CD4-positive, alpha-beta T cell (primary cell): ENCODE measurements at places on chromosomes 1 and 21.

DNA sequence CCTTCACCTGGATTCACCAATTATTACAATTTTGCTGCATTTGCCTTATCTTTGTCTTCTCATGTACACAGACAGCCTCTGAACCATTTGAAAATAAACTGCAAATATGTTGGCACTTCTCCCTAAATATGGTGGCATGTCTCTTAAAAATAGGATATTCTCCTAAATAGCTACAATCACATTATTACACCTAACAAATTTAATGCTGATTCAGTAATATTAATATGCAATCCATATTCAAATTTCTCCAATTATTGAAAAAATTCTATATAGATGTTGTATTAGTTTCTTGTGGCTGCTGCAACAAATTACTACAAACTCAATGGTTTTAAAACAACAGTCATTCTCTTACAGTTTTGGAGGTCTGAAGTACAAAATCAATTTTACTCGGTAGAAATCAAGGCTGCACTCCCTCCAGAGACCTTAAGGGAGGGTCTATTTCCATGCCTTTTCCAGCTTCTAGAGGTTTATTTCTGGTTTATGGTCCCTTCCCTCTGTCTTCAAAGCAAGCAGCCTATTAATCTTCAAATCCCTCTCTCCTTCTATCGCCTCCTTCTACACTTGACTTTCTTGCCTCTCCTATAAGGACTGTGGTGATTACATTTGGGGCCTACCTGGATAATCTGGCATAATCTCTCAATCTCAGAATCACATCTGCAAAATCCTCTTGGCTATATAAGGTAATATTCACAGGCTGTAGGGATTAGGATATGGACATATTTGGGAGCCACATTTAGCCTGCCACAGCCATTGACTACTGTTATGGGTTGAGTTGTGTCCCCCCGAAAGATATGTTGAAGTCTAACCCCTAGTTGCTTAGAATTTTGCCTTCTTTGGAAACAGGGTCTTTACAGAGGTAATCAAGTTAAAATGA, 52.5 kb upstream of the BOLA1 start:
- DNase-seq, result no peak
- peaks cover 11% of the 10 kb centered on the region for H3K36me3 ChIP-seq
- H3K27me3 ChIP-seq, result no peaks in the 10 kb centered on the region
- no peak overlapping the region for H3K27ac ChIP-seq

DNA sequence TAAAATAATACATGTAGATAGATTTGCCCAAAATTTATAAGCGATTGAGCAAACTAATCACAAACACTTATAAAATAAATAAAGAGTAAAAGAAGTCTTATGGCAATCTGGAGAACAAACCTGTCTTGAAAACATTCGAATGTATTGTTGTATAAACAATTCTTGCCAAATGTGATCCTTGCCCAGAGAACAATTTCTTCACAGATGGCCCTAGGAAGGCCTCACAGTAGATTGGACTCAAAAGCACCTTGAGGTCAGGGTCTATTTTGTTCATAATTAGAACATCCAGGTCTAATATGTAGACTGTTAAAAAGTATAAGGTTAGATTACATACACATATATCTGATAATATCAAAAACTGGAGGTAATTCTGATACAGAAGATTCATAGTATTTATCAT, 202.4 kb downstream of the KCNT2 start:
- H3K27ac ChIP-seq, result no peak overlapping the region
- H3K4me1 ChIP-seq, result no peaks in the 10 kb centered on the region
- no peak for DNase-seq
- no peak overlapping the region for H3K4me3 ChIP-seq
- H3K36me3 ChIP-seq, result no peaks in the 10 kb centered on the region

- DNase-seq, result no peak
- H3K27ac ChIP-seq, result no peak overlapping the region
- H3K4me3 ChIP-seq, result no peak overlapping the region
These were observed 18.4 kb upstream of the RPL11 start for GRCh38 chr1:23673086-23673813.

GRCh38 chr1:119485201-119485600, 21.8 kb upstream of the HSD3B1 start:
- H3K4me3 ChIP-seq, result no peak overlapping the region
- no peak for DNase-seq
- H3K4me1 ChIP-seq, result no peaks in the 10 kb centered on the region
- no peaks in the 10 kb centered on the region for H3K36me3 ChIP-seq
- no peaks in the 10 kb centered on the region for H3K27me3 ChIP-seq
